ENCODE measurements at places on chromosomes 1 and 21.

GRCh38 chr1:58597996-58598395 lies 20.9 kb upstream of the TACSTD2 start:
- DNase-seq: no peak

GRCh38 chr1:202122639-202123335 lies at the start of gene GPR37L1:
TSS of gene GPR37L1 (plus strand) at chr1:202122917. CDS start at chr1:202122964, 47 bp downstream.
- DNase-seq: no peak

- no peak for DNase-seq
Measured at GRCh38 chr1:116380499-116381242, 7.6 kb downstream of the ATP1A1 start.

DNA sequence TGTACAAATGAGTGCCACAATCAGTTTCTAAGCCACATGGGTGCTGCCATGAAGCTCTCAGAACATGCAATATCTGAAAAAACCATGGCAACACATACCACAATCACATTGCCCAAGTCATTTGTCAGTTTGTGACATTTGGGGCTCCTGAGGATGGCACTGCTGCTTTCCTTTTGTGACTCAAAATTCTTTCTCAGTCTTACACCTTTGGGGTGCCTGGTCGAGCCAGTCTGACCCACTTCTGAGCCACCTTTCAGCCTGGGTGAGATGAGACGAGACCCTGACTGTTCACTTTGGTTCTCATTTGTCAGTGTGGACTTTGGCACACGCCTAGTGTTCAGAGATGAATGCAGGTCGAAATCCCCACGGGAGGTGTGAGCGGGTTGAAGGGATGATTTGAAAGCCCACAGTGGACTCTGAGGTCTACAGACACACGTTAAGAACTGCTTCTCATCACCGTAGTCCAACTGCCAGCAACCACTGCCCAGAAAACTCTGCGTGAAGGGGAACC lies 8.0 kb downstream of the BATF3 start:
- DNase-seq: no peak

DNA sequence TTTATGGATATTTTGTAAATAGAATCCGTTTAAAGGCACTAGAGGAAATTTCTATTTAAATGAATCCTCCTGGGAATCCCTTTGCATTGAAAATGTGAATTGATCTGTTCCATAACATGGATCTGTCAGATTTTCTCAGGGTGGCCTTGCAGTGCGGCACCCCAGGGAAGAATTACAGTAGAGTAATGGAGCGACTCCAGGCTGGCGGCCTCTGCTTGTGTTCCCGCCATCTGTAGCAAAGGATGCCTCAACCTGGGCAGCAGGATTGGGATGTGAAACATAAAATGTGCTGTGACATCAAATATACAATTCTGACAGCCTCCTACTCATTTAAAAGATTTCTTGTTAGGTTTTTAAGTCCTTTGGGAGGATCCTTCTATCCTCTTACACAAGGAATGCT lies 115.9 kb downstream of the RHOU start:
- no peak for DNase-seq

DNA sequence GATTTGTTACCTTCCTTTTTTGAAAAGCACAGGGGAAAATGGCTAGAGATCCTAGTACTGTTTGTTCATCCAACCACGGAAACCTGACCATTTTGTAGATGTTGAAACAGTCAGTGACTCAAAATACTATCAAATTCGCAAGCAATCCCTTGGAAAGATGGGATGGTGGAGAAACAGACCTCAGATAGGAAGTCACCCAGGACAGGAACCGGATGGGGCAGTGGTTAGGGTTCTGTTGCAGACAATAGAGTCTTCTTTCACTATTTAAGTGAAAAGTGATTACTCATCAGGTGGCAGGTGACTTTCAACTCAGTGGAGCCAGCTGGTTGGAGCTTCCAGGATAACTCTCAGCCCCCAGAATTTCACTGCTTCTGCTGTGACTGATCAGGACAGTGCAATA lies 17.0 kb downstream of the LHX4 start:
- no peak for DNase-seq

GRCh38 chr1:84434081-84434769 lies 35.9 kb downstream of the DNASE2B start:
- no peak for DNase-seq

GRCh38 chr1:66598670-66599069 lies 64.7 kb downstream of the SGIP1 start:
- DNase-seq: no peak

DNA sequence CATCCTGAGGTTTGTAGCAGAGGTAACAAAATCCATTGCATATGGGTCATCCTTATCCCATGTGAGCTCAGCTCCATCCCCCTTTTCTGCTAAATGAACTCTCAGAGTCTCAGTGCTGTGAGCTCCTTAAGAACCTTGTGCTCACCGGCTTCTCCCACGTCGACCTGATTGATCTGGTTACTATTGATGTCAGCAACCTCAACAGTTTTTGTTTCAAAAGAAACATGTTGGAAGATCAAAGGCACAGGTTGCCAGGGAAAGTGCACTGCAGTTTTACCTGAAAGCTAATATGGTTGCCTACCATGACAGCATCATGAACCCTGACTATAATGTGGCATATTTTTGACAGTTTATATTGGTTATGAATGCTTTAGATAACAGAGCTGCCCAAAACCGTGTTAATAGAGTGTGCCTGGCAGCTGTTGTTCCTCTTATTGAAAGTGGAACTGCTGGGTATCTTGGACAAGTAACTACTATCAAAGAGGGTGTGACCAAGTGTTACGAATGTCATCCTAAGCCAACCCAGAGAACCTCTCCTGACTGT lies 131.4 kb downstream of the HS2ST1 start:
- DNase-seq: peak; percentile 32

- no peak for DNase-seq
Measured at GRCh38 chr1:167665469-167665868, 35.4 kb downstream of the RCSD1 start.

DNA sequence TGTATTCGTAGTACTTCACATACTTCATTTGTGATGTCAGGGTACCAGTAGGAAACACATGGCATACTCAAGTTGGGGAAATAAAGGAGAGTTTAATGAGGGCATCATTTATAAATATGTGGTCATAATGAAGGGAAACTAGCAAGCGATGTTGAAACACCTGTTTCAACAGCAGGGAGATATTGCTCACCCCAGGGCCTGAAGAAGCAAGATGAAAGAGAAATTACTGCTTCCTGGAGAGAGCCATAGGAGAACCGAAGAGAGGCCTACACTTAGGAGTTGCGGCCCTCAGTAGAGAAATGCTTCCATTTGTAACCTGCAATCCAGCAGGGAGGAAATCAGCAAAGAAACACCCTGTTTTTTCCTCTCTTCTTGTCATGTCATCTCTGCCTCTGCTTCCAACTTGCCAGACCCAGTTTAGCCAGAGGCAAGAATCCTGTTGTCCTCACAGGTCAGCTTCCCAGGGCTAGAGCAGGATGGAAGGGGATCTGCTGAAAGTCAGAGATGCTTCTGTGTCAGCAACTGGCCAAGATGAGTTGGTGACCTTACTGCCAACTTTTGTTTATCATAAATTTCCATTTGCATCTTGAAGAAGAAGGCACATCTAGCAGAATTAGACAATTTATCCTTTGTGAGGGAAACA lies 67.6 kb upstream of the TSPAN2 start:
- DNase-seq: no peak

DNA sequence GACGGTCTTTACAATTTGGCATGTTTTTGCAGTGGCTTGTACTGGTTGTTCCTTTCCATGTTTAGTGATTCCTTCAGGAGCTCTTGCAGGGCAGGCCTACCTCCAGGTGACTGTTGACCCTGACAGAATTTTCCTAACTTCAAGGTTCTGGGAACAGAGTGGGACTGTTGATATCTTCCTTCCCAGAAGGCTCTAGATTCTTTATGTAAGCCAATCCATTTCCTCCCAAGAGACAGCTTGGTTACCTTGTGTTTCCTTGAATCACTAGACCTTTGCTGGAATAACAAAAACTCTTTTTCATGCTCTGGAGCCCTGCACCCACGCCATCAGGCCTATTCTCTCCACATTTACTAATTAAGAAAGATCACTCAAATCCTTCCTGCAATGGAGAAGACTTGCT lies 67.0 kb downstream of the C21orf91 start:
- DNase-seq: no peak

GRCh38 chr1:206634365-206635079 lies 814 bp upstream of the DYRK3 start:
- peak; percentile 64 for DNase-seq

DNA sequence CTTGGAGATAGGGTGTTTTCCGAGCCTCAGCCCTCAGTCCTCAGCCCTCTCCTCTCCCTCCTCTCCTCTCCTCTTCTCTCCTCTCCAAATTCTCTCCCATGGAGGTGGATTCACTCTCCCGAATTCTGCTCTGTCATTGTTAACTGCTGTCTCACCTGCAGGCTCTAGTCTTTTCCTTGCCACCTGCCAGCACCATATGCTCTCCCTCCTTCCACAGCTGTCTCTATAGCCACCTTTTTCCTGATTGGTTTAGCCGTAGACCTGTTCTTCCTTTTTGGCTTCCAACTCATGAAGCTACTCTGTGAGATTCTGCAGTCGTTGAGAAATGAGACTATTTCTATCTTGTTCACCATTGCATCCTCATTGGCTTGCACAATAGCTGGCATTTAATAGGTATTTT lies 19.7 kb downstream of the COG2 start:
- no peak for DNase-seq

DNA sequence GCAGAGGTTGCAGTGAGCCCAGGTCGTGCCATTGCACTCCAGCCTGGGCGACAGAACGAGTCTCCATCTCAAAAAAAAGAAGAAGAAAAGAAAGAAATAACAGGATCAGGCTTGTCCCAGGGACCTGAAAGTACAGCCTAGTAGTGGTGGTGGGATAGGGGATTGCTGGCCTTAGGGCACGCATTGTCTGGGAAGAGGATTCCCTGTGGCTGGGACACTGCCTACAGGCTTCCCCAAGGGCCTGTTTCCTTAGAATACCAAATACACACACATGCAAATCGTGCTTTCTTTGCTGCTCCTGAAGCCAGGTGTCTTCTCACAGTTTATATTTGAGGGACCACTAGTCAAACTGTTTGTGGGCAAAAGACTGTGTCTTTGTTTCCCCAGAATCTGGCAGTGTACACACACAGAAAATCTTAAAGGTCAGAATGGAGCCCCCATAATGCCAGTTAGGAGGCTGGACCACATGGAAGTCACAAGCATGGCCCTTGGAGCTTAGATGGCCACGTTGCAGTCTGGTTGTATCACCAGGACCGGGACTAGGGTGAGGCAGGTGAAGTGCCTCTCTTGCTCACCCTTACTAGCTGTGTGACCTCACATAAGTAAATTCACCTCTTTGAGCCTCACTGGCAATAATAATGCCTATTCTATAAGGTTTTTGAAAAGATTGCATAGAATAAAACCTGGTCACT lies 12.7 kb upstream of the ASAP3 start:
- no peak for DNase-seq

GRCh38 chr21:45799765-45800338 lies 156.3 kb downstream of the PCBP3 start:
- DNase-seq: no peak

DNA sequence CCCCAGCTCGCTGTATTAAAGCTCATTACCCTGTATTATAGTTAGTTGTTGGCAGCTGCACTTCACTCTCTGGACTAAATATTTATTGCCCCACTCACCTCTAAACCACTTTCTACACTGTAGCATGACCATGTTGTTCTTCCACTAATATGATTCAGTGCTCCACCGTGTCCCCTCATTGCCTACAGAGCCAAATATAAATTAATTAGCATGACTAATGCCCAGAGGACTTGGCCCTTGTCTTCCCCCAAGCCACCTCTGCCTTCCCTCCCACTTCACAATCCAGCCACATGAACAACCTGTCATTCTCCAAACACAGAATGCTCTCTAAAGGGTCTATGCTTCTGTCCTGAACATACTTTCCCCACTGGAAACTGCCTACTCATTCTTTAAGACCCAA lies 276.5 kb downstream of the PLPP3 start:
- no peak for DNase-seq

DNA sequence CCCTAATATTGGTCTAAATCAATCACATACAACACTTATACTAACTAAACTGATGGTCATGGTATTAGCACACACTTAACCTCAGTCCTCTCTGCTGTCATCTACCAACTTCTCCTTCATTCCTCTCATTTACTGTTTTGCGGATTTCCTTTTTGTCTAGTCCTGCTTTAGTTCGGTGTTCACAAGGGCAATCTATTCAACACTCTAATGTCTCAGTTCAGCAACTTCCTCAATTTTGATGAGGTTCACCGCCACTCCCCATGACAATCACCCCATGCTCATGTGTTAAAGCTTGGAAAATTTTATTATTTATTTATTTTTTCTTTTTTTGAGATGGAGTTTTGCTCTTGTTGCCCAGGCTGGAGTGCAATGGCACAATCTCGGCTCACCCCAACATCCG lies 301.1 kb downstream of the PTPRC start:
- no peak for DNase-seq

GRCh38 chr1:109721042-109721441 lies 9.0 kb downstream of the GSTM5 start:
- no peak for DNase-seq

- peak; percentile 34 for DNase-seq
Measured at GRCh38 chr1:203628201-203629015, 1.8 kb downstream of the ATP2B4 start.

DNA sequence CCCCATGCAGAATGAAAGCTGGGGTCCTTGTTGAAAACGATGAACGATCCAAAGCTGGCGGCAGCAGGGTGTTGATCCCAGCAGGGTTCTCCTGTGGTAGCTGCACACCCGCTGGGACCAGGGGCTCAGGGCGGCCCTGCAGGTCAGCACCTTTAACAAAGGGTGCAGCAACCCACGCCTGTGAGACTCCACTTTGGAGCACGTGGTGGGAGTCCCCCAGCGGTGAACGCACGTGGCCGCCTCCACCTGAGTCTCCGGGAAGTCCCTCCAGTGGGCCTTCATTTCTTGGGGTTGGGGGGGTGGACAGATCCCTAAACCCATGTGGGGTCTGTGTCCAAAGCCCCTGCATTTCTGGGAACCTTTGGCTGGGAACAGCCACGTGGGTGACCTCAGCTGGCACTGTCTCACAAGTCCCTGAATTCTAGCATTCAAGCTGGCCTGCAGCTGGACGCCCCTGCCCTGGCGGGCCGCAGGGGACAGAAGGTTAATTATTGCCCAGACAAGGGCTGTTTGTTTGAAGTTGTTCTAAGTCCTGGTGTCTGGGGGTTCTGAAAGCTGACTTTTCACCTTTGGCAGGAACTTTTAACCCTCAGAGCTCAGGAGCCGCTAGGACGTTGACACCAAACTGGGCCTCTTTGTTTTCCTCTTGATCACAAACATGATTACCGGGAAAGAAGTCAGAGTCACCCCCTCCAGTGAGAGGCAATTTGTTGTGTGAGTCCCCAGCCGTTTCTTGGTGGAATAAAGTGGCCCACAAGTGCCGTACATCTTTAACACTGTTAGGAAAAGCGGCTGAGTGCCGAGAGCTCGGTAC lies 64.5 kb downstream of the COL18A1 start:
- no peak for DNase-seq

Data from CD4-positive, alpha-beta T cell (primary cell).